Activated CD4-positive, alpha-beta T cell treated with anti-CD3 and anti-CD28 coated beads, Interleukin-2, amount 50 U/mL, for 1 hour (primary cell): ENCODE measurements at places on chromosomes 12 and 14.

DNA sequence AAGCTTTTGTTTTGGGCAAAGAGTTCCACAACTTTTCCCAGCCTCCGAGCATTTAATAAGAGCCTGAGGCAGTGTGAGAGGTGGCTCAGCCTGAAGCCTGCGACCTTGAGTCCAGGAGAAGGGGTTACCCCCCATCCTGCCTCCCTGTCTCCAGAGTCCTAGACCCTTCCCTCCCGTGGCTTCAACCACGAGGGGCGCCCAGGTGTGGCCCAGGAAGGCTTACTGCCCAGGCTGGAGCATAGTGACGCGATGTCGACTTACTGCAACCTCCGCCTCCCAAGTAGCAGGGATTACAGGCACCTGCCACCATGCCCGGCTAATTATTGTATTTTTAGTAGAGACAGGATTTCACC is 641 bp downstream of the LRRC43 start:
- DNase-seq: no peak

DNA sequence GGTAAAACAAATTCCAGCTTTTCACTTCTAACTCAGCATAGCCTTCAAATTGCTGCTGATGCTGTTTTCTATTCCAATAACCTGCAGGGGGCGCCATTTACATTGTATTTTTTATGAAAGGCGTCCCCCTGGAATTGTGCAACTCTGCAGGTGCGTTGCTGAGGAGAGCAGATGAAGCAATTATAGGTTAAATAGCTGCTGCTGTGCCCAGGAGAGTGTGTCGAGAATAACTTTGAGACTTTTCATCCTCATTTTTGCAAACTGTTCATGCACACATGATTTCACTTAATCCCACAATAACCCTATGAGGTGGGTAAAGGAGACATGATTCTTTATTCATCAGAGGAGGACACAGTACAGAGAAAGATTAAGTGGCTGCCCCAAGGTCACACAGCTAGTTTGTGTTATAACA is 75.7 kb downstream of the MYRFL start:
- peak; percentile 56 for DNase-seq

DNA sequence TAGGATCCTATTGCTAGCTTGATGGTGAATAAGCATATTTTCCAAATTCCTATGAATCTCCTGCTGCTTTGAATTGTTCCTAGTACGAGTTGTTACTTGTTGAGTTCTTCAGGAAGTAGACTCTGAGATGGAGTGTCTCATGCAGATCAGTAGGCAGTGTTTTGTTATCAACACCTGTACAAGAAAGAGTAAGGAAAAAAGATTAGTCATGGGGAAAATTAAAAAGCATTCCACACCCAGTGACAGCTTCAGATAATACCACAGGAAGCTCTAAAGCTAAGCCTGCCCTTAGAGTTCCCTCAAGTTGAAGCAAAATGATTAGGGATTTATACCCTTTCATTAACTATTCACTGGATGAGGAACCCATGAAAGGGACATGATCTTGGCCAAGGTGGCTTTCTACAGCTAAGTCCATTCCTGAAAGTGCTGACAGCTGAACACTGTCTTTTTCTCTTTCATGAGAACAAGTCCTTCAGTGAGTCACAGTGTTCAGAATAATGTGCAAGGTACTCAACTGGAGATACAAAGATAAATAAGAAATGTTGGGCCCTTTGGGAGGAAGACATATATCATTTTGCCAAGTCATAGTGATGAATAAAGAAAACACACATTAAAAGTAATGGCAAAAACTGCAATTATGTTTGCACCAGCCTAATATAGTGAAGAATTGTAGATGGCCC is 49.1 kb downstream of the CCER1 start:
- no peak for DNase-seq

- no peak for DNase-seq
Measured at GRCh38 chr14:104926619-104927431, 2.1 kb downstream of the PLD4 start.

- DNase-seq: no peak
Measured at GRCh38 chr14:29453045-29453444, 474.6 kb downstream of the PRKD1 start.

DNA sequence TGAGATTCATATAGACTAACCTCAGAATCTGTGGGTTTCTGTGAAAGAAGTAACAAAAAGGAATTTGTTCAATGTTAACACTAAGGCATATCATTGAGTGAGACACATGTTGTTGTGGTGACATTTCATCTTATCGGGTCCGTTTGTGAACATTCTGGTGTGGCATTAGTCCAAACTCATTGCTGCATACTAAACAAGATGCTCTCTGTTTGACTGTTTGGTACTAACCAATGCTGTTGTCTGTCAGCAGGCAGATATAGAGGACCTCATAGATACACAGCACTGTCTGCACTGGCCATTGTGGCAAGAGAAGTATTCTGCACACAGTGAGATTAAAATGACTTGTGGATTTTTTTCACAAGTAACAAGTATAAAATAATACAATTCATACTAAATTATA is 41.2 kb downstream of the SLC25A21 start:
- no peak for DNase-seq
